ENCODE measurements at places on chromosomes 11 and 22.
A peak's percentile ranks its signal among the peaks of the same experiment; 100 is the strongest.

- DNase-seq = no peak
These were observed 467.1 kb downstream of the MIAT start for GRCh38 chr22:27124351-27124966.

DNA sequence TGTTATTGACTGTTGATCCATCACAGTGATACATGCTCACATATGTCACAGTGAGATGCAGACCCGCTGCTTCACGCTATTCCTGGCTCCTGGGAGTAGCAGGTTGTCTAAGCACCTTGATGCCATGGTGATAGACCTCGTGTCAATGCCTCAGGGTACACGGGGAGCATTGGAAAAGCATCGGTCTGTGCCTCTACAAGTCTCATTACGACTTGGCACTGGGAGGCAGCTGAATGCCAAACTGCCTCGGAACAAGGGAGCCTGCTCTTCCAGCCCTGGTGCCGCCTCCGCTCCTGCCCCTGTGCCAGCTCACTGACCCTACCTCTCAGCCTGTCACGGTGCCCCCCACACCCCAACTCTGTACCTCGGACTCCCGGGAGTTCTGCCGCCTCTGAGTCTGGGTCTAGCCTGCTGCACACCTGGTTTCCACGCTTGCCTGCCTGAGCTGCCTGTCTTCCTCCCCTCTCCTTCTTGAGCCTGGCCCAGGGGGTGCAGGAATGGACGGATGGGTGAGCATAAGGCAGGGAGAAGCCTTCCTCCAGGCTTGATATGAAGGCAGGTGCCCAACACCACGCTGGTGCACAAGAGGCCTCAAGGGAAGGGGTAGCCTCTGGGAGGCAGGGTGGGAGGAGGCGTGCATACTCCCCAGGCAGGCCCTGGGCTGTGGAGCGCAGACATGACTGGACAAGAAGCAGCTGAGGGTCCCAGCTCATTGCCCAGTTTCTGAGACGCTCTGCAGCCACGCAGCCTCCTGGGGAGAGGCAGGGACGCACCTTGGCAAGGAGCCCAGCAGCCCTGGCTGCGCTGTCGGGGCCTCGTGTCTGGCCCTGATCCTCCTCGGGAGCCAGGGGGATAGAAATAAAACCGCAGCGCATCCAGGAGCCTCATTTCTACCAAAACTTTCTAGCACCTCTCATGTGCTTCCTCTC, 1.8 kb upstream of the NFAM1 start:
- no peak for DNase-seq

DNA sequence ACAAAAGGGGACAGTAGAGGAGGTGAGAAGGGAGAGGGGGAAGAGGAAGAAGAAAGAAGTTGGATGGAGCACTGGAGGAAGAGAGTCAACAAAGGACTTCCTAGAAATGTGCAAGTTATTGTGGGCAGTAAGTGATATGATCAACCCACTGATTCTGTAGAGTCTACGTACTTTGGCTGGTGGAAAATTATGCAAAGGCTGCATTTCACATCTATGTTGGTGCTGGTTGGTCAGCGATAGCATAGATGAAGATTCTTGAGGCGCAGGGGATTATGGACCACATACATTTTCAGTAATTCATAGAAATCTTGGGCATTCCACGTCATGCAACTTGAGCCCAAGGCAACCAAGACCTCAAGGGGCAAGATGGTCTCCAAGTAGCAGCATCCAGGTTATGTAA, 12.6 kb upstream of the BIRC3 start:
- no peak for DNase-seq

DNA sequence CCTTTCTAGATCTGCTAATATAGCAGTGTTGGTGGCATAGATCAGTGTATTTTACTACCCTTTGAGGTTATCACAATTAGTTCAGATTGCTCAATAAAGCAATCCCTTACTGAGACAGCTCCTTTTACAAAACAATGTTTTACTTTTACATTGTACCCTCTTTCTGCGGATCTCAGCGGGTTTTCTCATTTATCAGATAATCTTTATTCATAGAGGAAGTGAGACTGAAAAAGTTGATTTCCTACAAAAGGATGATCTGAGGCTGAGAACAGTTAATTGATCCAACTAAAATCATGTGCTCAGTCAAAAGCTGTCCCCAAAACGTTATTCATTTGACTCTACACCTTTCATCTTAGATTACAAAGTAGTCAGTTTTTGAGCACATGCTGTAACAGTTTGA, 2319.9 kb downstream of the LRRC4C start:
- DNase-seq = no peak

- DNase-seq = peak; percentile 75
These were observed 18.8 kb downstream of the APOL2 start for GRCh38 chr22:36220451-36220921.

DNA sequence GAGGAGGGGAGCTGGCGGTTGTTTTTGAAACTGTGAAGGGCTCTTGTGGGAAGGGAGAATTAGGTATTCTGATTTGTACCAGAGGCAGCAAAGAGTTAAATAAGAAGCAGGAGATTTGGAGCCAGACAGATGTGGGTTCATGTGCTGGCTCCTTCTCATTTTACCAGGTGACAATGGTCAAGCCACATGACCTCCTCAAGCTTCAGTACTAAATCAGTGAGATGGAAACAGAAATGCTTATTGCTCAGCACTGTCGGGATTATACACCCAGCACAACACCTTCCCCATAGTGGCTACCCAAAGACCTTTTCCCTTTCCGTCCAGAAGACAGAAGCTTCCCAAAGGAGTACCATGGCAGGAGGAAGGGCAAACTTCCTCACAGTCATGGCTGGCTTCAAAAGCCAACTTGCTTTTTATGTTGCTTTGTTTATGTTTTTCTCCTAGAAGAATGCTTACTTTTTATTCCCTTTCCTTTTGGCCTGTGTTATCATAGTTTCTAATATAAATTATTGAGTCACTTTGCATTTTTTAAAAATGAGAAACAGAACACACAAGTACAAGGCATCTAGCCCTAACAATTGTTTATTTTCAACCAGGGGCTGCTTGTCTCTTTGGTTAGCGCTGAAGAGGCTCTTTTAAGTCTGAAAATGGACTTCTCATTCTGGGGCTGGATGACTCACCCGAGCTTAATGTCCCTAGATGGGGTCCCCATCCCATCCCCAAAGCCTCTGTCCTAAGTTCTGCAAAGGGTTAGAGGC, 181.5 kb upstream of the ZBED5 start:
- DNase-seq = no peak
